ENCODE measurements at places on chromosomes 7 and 10. TPM values are rescaled to one million over a fixed set of nuclear protein-coding genes. Genes with fewer than 3 reads are reported as not detected.

FFAR4 gene
- total RNA-seq = 14.9 TPM

TCERG1L gene
- total RNA-seq = not detected

BLOC1S2 gene
- 13.4 TPM for total RNA-seq

SFR1 gene
- total RNA-seq = 4.0 TPM

CFAP69 gene
- total RNA-seq = 5.6 TPM

CCDC136 gene
- 12.4 TPM for total RNA-seq

SORCS1 gene
- total RNA-seq = 0.40 TPM

GHRHR gene
- total RNA-seq = not detected

CCDC172 gene
- not detected for total RNA-seq

DNA sequence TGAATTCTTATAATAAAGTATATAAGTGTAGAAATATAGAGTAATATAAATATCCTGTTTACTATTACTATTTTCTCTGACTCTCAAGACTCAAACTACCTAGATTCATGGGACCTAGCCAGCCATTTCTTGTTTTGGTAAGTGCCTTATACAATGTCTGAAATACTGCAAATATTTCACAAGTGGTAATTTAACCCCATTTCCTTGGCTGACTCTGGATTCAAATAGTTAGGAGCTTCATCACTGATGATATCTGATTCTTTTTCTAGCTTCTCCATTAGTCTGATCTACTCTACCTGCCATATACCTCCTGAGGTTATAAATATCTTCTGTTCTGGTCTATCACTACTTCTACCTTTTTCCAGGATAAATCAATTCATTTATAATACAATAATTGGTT, 6.4 kb upstream of the RALA start:
- H3K4me3 ChIP-seq = no peak overlapping the region
- no peaks in the 10 kb centered on the region for H3K36me3 ChIP-seq
- DNase-seq = no peak

DNA sequence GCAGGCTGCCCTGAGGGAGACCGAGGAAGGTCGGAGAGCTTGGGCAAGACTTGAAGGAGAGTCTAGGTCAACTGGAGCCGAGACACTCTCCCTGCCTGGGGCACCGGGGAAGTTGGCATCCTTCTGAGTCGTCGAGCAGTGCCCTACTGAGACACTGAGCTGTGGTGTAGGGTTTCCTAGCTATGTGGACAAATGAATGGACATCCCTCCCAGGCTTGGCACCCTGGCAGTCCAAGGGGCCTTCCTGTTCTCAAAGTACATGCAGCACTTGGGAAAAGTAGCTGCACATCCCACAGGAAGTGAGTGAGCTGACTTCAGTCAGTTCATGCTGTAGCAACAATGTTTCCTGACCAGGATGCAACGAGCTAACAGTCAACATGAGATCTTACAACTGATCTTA, 57.2 kb upstream of the INPP5A start:
- no peaks in the 10 kb centered on the region for H3K27me3 ChIP-seq
- no peak for DNase-seq
- no peak overlapping the region for H3K4me3 ChIP-seq
- H3K36me3 ChIP-seq = no peaks in the 10 kb centered on the region

DNA sequence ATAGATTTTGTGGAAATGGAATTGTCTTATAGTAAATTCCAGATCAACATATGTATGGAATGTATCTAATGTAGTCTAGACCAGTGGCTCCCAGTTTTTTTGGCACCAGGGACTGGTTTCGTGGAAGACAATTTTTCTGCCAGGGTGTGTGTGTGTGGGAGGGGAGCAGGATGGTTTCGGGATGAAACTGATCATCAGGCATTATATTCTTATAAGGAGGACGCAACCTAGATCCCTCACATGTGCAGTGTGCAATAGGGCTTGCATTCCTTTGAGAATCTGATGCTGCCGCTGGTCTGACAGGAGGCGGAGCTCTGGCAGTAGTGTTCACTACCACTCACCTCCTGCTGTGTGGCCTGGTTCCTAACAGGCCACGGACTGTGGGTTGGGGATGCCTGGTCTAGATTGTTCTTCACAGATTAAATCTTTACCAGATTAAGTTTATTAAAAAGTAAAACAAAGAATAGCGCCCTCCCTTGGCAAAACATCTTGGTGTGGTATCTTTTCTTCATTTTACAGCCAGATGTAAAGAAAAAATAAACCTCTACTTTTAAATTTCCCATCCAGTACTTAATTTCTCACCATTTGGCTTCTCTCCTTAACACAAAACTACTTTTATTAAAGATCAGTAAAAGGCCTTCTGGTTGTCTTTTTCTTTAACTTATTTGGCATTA, 48.4 kb downstream of the SEPTIN7 start:
- peaks cover 3% of the 10 kb centered on the region for H3K36me3 ChIP-seq
- no peak overlapping the region for H3K27ac ChIP-seq
- DNase-seq = no peak
- H3K4me3 ChIP-seq = no peak overlapping the region

DNA sequence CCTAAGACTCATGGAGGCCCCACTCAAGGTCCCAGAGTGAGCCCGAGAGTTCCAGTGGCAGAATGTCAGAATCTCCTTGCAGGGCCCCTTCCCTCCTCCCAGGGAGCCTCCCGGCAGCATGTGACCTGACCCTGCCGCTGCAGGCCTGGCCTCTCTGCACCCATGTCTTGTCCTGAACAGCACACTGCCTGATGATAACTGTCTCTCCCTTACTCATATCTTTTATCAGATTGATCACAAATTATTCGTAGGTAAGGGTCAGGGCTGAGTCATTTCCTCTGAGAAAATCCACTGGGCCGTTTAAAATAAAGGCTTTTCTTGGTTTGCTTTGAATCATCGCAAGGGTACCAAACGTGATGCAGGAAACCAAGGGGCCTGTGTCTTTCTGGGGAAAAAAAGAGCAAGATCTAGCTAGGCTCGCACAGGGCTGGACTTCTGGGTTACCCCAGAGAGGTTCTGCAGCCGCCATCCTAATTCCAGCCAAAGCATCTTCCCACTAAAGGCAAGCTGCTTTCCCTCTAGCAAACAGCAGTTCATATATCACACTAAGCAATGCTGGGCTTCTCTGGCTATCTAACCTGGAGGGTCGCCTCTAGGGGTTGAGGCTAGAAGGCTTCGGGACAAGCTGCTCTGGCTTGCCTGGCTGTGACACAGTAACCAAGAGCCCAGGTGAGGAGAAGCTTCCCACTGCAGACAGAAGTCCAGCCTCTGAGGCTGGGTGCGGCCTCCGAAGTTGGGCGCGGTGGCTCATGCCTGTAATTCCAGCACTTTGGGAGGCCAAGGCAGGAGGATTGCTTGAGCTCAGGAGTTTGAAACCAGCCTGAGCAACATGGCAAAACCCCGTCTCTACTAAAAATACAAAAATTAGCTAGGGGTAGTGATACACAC, 104.9 kb downstream of the SPDYE5 start:
- H3K4me1 ChIP-seq = no peaks in the 10 kb centered on the region
- H3K27me3 ChIP-seq = no peaks in the 10 kb centered on the region
- H3K27ac ChIP-seq = no peak overlapping the region
- DNase-seq = no peak
- H3K4me3 ChIP-seq = no peak overlapping the region

DNA sequence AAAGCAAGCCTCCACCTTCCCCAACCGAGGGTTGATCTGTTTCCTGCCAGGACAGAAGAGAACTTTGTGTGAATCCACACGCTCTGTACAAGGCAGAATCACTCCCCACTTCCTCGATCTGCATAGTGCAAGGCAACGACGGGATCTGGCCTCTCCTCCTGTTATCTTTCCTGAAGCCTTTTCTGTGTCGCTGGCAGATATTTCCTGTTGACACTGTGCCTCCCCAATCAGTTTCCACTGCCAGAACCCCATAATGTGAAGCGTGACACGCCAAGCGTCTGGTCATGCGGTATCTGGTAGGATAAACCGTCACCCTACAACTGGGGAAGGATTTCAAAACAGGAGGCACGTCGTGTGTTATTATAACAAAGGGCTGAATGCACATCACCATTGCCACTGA, 57.2 kb downstream of the FAM171A1 start:
- DNase-seq = no peak
- no peaks in the 10 kb centered on the region for H3K27me3 ChIP-seq
- no peaks in the 10 kb centered on the region for H3K4me1 ChIP-seq
- peak overlapping the region; percentile 5 for H3K4me3 ChIP-seq
- H3K27ac ChIP-seq = peak overlapping the region; percentile 17

- H3K27me3 ChIP-seq = no peaks in the 10 kb centered on the region
- H3K27ac ChIP-seq = no peak overlapping the region
- H3K36me3 ChIP-seq = no peaks in the 10 kb centered on the region
- H3K4me3 ChIP-seq = no peak overlapping the region
Observed at GRCh38 chr7:78261302-78261701, 462.7 kb downstream of the PHTF2 start.

DNA sequence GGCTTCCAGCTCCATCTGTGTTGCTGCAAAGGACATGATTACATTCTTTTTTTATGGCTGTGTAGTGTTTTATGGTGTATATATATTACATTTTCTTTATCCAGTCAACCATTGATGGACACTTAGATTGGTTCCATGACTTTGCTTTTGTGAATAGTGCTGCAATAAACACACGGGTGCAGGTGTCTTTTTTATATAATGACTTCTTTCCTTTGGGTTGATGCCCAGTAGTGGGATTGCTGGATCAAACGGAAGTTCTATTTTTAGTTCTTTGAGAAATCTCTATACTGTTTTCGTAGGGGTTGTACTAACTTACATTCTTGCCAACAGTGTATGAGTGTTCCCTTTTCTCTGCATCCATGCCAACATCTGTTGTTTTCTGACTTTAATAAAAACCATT, 189.7 kb downstream of the ACTR3B start:
- peaks cover 12% of the 10 kb centered on the region for H3K4me1 ChIP-seq
- H3K27ac ChIP-seq = no peak overlapping the region
- no peak for DNase-seq
- H3K4me3 ChIP-seq = no peak overlapping the region

GRCh38 chr10:46544989-46545791, 11.3 kb downstream of the GPRIN2 start:
- H3K4me1 ChIP-seq = peaks cover 8% of the 10 kb centered on the region
- no peaks in the 10 kb centered on the region for H3K36me3 ChIP-seq
- peak; percentile 18 for DNase-seq
- H3K27me3 ChIP-seq = peaks cover 4% of the 10 kb centered on the region
- no peak overlapping the region for H3K4me3 ChIP-seq
- H3K27ac ChIP-seq = no peak overlapping the region

DNA sequence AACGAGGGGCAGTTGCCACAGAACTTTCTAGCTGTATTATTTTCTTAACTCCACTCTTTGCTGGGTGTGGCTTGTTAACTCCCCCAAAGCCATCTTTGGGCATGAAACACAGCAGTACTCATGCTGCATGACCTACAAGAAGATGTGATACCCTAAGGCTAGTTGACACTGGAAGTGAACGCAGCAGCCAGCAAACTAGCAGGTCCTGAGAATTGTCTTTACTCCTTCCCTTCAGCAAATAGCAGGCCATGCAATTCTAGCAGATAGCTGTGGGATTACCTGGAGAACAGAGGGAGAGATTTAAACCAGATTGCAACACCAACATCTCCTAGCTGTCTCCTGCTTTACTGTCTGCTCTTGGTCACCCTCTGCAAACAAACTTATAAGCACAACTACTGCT, 688.0 kb upstream of the ZWINT start:
- no peaks in the 10 kb centered on the region for H3K4me1 ChIP-seq
- no peak overlapping the region for H3K27ac ChIP-seq
- H3K4me3 ChIP-seq = no peak overlapping the region
- H3K27me3 ChIP-seq = no peaks in the 10 kb centered on the region
- no peak for DNase-seq

- no peak overlapping the region for H3K4me3 ChIP-seq
- H3K36me3 ChIP-seq = no peaks in the 10 kb centered on the region
- H3K27ac ChIP-seq = no peak overlapping the region
- no peak for DNase-seq
- H3K27me3 ChIP-seq = no peaks in the 10 kb centered on the region
- H3K4me1 ChIP-seq = peaks cover 23% of the 10 kb centered on the region
Observed at GRCh38 chr10:34403512-34403911, 411.6 kb downstream of the PARD3 start.

DNA sequence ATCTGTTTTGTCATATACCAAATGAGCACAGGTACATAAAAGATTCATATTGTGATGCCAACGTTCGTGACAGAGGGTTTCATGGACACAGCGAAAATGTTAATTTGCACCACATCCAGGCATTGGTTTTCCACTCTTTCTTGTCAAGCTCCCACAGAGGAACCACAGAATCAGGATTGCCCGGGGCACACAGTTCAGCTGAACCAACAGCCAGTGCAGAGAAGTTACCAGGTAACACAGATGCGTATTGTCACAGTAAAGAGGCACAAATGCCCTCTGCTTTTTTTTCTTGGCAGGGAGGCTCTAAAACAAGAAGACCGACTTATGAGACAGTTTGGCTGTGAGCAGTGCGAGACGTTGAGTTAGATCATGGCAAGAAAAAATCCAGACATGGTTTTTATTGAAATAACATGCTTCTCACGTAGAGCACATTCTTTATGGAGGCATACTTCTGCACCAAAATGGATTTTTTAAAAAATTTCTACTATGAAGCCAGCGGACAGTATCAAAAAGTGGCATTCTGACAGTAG, 331.1 kb upstream of the KIAA1217 start:
- H3K36me3 ChIP-seq = no peaks in the 10 kb centered on the region
- no peak overlapping the region for H3K4me3 ChIP-seq
- no peak for DNase-seq
- no peaks in the 10 kb centered on the region for H3K4me1 ChIP-seq

DNA sequence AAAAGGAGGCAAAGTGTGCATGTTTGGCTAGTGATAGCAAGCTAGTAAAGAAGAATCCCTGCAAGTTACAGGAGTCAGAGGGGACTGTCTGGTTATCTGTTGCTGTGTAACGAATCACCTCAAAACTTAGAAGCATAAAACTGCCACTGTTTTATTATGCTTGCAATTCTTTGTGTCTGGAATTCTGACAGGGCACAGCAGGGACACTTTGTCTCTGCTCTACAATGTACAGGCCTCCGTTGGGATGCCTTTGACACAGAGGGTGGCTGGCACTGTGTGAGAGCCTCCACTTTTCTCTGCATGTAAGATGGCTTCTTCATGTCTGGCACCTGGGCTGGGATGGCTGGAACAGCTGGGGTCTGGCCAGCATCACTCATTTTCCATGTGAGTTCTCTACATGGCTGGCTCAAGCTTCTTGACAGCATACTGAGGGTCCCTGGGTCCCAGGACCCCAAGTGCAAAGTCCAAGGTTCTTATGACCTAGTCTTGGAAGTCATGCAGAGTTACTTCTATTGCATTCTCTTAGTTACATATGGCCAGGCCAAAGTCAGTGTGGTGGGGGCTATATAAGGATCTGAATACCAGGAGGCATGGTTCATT, 276.9 kb downstream of the RPS24 start:
- no peak overlapping the region for H3K4me3 ChIP-seq
- no peaks in the 10 kb centered on the region for H3K36me3 ChIP-seq
- H3K4me1 ChIP-seq = peaks cover 3% of the 10 kb centered on the region
- H3K27me3 ChIP-seq = no peaks in the 10 kb centered on the region
- peak overlapping the region; percentile 8 for H3K27ac ChIP-seq

DNA sequence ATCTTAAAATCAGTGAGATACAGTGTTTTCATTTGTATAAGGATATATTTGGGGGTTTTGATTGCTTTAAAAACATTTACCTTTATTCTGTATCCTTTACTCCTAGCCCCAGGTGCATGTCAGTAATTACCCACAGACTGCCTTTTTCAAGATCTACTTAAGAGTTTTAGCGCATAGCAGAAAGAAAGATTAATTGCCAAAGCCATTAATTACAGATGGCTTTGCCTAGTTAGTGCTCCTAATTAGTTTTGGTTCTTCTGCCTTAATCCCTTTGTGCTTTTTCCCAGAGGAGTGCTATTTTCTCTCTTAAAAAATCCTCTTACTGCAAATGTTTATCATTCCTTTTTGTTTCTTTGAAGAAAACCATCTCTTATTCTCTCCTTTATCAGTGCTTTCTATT, 122.8 kb downstream of the MAPK8 start:
- no peak for DNase-seq
- peaks cover 6% of the 10 kb centered on the region for H3K36me3 ChIP-seq
- no peaks in the 10 kb centered on the region for H3K27me3 ChIP-seq
- no peak overlapping the region for H3K27ac ChIP-seq
- H3K4me1 ChIP-seq = no peaks in the 10 kb centered on the region

Data from transverse colon (tissue), 4 donors.